CD4-positive, alpha-beta T cell treated with Interleukin-6 at 100 ng/mL for 8 hours (primary cell): ENCODE measurements at places on chromosomes 2 and 18.

DNA sequence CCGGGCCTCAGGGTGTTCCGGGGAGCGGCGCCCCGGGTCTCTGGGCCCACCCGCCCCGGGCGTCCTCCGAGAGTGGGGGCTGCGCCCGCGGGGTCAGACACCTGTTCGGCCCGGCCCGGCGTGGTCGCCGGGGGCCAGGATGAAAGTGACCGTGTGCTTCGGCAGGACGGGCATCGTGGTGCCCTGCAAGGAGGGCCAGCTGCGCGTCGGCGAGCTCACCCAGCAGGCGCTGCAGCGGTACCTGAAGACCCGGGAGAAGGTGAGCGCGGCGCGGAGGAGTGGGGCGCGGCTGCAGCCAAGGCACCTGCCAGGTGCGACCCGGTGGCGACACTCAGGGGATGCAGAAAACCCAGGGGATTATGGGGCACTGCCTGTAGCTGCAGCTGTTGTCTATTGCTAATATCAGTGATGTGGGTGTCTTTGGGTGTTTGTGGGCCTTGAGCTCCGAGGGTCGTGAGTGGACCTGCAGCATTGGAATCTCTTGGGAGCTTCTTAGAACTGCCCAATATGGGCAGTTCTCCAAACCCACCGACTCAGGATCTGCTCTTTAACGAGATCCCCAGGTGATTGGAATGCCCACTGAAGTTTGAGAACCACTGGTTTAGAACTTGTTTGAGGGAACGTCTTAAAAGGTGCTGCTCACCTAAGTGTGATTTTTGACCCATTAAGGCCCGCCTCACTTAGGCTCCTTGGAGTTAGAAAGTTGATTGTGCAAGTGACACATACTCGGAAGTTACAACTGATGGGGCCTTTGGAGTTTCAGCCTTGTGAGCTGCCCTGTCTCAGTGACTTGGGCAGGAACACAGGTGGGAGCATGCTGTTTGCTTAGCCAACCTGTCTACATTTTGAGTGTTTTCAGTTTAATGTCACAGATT is 823 bp downstream of the PARD3B start:
- DNase-seq = no peak

DNA sequence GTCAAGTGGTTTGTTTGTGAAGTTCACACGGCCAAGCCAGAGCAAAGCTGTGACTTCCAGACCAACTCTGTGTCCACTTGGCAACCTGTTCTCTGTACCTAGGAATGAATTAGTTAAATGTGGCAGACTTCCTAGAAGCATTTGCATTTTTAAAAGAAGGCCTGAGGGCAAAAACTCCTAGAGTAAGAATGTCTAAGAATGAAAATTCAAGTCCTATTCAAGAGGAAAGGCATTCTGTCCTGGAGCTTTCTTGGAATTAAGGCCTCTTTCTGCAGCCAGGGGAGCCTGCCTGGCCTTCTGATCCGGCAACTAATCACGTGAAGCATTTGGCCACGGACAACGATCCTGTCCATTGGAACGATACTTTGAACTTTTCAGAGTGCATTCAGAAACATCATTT is 155.0 kb downstream of the SETBP1 start:
- no peak for DNase-seq

DNA sequence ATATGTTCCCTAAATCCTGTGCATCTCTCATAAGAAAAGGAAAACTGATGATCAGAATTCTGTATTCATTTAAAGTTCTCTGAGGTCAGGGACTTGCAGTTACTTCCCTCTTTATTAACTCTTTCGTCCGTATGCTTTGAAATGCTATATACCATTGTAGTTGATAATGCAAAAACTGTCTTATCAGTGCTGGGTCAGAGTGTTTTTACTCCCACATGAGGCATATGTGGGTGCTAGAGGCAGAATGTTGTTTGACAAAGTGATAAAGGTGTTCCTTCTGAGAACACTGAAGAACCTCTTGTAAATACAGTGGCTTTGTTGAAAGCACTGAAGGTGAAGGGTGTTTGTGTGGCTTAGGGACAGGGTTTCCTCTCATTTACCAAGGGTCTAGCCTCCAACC is 136.5 kb upstream of the NFATC1 start:
- DNase-seq = no peak

- no peak for DNase-seq
Observed at GRCh38 chr2:235330775-235331451, 162.9 kb upstream of the AGAP1 start.

GRCh38 chr2:135154962-135155361 is 102.9 kb downstream of the RAB3GAP1 start:
- DNase-seq = no peak

GRCh38 chr2:40281021-40281940 is 170.6 kb downstream of the SLC8A1 start:
- no peak for DNase-seq

GRCh38 chr2:219918254-219918653 is 290.8 kb downstream of the SLC4A3 start:
- no peak for DNase-seq

DNA sequence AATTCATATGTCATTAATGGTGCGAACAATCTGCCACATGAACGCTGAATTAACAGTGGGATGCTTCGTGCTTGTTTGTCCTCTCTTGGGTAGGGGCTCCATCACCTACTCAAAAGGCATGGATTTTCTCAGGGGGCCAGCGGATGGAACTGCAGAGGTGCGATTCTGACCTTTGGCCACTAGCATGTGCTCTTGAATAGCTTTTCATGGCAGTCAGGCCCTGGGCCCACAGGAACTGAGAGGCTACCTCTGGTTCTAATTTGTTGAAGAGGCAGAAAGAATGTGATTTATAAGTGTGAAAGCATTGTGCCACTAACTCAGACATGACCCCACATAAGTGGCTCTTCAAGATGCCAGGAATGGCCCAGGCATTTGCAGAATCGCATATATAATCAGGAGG is 283.2 kb downstream of the INSIG2 start:
- no peak for DNase-seq

GRCh38 chr2:237966250-237966564 is 607 bp upstream of the UBE2F start:
- DNase-seq = no peak

GRCh38 chr2:176111309-176111663 is 4.2 kb downstream of the HOXD11 start:
- DNase-seq = no peak

GRCh38 chr2:191728750-191729624 is 51.1 kb downstream of the NABP1 start:
- no peak for DNase-seq

- no peak for DNase-seq
Observed at GRCh38 chr2:141947396-141948114, 183.3 kb downstream of the LRP1B start.

GRCh38 chr2:146143971-146144370 is 1624.1 kb upstream of the ZEB2 start:
- DNase-seq = no peak

GRCh38 chr18:48345596-48345995 is 63.6 kb downstream of the ZBTB7C start:
- DNase-seq = no peak
